ENCODE measurements at places on chromosomes 2 and 18.

DNA sequence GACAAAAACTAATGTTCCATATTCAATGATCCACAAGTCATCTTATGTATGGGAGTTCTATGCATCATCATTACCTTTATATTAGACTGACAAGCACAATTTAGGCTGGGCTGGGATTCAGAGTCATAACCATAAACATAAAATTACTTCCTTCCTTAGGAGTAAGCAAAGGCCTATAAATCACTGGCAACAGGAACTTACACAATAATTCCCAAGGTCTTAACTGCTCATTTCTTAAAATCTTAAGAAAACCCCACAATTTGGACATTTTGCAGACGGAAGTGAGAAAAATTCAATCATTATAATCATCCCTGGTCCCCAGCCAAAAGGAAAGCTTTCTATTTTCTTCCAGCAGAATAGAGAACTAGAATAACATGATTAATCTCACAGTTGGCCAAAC is 232.3 kb downstream of the DYM start:
- DNase-seq: no peak

GRCh38 chr2:119536211-119536610 is 8.0 kb upstream of the CFAP221 start:
- DNase-seq: no peak

DNA sequence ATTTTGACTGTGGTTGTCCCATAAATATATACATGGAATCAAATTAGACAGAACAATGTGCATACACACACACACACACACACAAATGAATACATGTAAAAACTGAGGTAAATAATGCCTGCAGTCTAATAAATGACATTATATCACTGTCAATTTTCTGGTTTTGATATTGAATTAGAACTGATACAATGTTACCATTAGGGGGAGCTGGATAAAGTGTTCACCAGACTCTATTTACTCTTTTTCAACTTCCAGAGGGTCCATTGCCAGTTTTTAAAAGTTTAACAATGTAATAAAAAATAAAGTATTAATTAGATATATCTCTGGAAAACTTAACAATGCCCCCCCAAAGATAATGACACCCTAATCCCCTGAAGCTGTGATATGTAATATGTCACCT is 1666.8 kb upstream of the TMEFF2 start:
- no peak for DNase-seq

DNA sequence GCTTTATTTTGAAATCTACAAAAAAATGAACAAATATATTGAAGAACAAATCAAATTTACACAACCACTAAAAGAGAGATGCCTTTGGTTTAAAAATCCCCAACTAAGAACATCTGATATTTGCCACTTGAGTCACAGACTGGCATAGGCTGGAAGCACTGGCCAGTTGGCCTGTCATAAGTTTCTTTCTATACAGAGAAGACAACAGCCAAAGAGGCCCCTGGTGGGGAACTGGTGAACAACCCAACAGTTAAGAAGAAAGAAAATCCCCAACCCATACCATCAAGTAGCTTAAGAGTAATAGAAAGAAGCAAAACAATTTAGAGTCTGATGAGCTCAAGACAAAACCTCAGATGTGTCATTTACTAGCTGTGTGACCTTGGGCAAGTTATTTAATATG is 45.5 kb downstream of the OSR1 start:
- DNase-seq: no peak

GRCh38 chr2:182048088-182048487 is 62.4 kb downstream of the PPP1R1C start:
- no peak for DNase-seq

Data from SHP77 treated with DMSO at 0.1 percent for 48 hours (cell line).